Non-pigmented ciliary epithelial cell (primary cell): ENCODE measurements at places on chromosomes 7 and 10.

- no peak for DNase-seq
Observed at GRCh38 chr10:60270426-60270825, 119.2 kb downstream of the ANK3 start.

DNA sequence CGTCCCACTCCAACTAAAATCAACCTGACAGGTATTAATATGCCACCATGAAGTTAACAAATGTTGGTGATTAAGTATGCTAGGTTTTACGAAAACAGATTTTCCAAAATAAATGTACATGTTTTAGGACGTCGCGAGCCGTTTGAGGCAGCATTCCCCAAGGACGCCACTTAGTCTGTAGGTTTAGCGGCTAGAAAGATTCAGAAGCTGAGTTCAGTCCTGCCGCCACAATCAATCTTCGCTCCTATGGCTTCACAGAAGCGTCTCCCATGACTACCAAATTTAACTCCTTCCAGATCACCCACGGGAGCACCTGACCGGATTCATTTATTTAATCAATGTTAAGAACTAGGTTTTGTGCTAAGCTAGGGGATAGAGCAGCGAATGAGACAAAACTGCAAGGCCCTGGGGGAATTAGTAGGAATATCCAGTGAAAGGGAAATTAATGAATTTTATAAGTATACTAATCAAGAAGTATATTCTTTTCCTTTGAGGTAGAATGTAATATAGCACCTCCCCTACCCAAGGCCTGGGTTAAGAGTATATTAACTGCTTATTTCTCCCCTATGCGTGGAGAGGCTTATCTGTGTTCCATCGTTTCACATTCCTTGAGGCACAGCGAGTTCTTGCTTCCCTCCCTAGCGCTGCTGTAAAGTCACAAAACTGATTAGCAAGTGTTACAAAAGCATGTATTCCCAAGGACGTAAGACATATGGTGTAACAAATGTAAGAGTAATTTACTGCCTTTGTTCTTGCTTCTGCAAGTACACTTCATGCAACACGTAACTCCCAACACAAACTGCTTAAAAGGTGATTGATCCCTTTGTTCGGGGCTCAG, 994 bp upstream of the CYP51A1 start:
- no peak for DNase-seq

GRCh38 chr7:157009170-157009777, 1.2 kb downstream of the MNX1 start:
- no peak for DNase-seq

DNA sequence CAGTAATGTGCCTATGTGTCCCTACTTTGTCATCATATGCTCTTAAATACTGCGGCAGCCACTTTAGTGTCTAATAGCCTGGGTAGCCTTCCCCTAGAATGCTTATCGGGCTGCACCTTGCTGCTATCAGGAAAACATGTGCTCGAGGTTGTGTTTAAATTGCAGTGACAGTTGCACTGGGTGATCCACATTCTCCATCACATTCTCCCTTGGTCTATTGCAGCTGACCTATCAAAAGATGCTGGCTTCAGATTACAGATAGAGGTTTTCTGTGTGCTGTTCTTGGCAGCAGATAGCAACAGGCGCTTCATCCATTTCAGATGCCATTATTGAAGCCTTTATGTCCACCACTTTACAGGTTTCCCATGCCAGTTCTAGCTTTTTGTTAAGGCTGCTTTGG, 130.1 kb upstream of the MDFIC start:
- no peak for DNase-seq

DNA sequence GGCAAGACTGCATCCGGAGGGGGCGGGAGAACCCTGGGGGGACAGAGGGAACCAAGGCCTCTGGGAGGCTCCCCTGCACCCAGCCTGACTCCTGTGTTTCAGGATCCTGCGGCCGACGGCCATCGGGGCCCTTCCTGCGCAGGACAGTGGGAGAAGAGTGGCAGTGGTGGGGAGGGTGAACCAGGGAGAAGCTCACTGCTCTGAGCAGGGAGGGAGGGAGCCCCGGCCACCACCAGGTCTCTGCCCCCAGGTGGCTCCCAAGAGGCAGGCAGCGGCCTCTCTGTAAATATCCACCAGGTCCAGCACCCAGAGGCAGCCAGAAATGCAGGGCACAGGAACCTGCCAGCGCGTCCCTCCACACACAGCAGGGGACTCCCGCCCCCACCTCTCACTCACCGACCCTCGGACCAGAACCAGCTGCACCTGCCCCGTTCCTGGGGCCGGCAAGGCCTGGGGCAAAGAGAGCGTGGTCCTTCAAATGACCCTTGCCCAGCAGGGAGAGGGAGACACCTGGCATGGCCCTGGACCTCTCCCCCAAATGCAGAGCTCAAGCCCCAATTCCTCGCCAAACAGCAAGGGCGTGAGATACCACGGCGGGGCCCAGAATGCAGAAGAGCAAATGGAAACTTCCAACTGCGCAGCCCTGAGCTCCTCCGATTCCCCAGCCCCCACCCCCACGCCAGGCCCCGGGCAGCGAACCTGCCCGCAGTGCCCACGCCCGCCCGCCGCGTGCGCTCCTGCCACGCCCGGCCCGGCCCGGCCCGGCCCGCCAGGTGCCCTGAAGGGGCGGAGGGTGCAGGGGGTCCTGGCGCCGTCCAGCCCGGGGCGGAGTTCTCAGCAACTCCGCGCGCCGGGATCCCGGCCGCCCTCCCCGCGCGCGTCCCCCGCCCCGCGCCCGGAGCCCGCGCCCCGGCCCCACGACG, 805 bp downstream of the RASGEF1A start:
- DNase-seq = no peak

DNA sequence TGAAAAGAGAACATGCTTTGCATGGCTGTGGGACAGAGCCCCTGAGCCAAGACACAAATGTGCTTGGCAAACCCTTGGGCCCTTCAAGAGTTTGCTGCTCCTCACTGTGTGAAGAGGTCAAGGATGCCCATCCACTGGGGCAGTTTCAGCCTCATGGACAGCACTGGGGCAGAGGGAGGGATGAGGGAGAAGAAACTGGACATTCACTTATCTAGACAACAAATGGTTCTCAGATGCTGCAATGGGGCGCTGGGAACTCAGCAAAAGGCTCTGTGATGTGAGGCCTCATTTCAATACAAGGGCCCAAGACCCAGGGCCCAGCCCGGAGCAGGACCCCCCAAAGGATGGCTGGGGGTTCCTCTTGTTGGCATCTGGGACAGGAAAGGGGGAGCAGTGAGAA, 49.1 kb downstream of the EBF3 start:
- DNase-seq = no peak

DNA sequence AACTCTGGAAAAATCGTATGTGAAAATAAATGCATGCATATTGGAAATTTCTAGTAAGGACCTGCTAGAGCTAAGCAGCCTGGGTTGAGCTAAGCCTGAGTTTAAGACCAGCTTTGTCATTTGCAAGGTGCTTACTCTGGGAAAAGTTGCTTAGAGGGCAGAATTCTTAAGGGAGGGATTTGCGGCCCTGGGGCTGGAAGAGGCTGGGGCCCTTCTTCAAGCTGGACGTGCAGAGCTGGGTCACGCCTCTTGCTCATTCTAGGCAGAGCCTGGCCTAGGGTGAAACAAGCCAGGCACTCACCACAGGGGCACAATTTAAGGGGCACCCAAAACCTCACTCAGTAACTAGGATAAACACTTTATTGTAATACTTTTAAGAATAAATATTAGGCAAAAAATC, 137.2 kb downstream of the ARHGAP22 start:
- no peak for DNase-seq

DNA sequence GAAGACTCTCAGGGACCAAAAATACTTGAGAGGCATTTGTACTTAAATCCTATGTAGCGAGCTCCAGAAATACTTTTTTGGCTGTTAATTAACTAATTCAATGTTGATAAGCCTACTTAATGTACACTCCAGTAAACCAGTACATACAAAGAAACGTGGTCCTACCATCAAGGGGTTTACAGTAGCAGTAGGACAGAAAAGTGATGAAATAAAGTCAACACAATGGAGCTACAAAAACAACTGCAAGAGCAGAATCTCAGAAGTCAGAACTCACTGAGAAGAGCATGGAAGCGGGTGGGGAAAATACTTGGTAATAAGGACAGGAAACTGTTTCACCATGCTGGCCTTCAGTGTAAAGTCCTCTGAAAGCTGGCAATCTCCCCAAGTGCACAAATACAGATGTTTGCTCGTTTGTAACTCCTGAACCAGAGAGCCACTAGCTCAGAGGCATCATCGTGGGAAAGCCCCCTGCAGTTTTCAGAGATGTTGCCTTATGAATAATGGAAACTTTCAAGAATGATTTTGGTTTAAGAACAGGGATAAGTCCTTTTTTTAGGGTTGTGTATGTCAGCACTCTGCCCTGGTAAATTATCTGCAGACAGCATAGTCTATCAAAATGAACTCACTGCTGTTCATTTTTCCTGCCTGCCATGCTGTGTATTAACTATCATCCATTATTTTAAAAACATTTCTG, 233.2 kb downstream of the SORCS1 start:
- DNase-seq = no peak

DNA sequence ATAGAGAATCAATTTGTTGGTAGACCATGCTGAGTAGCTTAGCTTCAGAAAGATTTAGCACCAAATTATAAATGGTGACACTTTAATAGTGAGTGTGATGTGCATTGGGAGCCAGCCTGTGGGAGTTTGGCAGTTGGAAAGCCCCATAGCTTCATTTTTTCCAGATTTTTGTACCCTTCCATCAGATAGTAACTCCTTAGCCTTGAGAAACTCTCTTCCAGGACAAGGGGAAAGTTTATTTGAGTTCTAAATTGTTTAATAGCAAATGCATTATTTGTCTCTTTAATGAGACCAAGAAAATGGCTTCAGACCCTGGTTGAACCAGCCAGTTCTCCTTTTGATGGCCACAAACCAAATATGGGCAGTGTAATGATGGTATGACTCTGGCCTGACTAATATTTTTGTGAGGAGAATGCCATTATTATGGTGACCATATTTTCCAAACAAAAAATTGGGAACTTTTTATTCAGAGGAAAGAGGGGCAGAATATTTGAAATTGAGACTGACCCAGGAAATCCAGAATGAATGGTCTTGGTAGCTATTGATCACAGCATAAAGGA, 49.8 kb downstream of the PLCE1 start:
- no peak for DNase-seq

GRCh38 chr10:117509573-117509972, 33.0 kb upstream of the EMX2 start:
- no peak for DNase-seq

DNA sequence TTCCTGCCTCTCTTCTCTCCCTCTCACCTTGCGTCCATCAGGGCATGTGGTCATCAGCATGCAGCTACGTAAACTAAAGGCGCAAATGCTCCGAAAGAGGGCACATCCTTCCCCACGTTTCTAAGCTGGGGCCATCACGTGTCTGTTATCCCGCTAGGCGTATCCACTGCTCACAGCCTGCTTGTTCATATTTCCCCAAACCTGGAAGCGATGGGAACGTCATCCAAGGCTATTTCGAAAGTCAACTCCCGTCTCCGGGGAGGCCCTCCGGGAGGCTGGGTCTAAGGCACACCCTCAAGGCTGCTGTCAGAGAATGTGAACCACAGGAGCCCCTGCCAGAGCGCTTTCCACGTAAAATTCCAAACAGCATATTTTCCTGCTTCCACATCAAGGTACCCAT, 199.2 kb downstream of the DIP2C start:
- DNase-seq = no peak

DNA sequence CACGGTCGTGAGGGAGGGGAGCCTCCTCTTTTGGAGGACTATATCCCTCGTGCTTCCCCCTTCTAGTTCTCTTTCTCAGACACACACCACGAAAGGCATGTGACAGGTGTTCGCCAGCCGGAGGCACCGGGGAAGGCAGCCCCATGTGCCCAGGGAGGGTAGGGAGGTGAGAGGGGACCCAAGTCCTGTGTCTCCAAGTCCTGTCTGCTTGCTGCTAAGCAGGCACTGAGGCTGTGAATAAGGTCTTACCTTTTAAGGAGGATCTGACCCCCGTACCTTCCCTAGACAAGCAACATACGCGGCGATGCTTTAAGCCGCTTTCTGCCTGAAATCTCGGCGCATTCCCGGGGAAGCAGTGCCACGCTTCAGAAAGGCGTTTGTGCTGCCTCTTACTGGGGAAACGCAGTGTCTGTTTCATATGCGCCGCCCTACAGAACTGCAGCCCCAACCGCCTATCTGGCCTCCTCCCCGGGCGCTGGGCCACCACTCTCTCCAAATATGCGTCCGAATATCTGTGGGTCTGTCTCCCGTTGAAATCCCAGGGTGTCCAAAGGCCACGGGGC, 770 bp downstream of the PLXNA4 start:
- no peak for DNase-seq
